NCI-H1694 treated with DMSO at 0.1 percent for 48 hours (cell line): ENCODE measurements at places on chromosomes 6 and 20.

GRCh38 chr6:71676298-71676697 lies 210.1 kb upstream of the RIMS1 start:
- no peak for DNase-seq

DNA sequence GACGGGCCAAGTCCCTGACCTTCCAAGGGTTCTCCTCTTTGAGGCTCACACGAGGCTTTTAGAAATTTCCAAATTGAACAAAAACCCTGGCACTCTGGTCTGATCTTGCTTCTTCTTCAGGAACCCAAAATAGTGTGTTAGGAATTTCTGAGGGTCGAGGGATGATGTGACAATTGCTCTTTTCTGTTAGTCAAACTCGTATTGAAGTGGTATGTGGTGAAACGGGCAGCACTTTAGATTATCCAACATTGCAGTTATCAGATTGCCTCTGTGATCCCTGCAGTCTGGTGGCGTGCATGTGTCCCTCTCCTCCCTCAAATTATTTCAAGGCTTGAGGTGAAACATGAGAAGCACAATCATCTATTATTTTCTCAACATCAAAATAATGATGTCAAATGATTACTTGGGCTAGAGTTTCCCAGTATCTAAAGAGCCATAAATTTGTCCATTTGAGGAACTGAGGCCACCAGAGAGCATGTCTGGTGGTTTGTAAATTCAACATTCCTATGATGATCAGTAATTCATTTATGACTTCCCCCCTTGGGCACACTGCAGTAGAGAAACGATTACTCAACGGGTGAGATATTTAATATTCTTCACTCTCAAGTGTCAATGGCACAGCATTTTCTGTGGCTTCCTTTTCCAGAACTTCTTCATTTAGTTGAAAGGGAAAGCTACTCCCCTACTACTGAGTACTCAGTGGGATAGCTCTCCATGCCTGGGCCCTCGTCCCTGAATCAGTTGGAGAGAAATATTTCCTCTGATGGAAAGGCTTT lies 308.6 kb upstream of the MAP3K7 start:
- DNase-seq = no peak

DNA sequence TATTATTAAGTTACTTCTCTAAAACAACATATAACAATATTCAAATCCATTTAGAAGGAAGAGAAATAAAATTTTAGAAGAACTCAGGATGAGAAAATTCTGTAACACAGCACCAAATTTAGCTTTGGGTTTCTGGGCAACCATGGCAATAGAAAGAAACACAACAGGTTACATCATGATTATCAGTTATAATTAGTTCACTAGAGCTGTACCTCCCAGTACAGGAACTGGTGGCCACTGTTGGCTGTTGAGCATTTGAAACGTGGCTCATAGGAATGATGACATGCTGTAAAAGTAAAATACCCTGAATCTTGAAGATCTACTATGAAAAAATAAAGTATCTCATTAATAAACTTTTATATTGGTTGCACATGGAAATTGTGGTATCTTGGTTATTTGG lies 23.7 kb upstream of the MAP3K4 start:
- no peak for DNase-seq

DNA sequence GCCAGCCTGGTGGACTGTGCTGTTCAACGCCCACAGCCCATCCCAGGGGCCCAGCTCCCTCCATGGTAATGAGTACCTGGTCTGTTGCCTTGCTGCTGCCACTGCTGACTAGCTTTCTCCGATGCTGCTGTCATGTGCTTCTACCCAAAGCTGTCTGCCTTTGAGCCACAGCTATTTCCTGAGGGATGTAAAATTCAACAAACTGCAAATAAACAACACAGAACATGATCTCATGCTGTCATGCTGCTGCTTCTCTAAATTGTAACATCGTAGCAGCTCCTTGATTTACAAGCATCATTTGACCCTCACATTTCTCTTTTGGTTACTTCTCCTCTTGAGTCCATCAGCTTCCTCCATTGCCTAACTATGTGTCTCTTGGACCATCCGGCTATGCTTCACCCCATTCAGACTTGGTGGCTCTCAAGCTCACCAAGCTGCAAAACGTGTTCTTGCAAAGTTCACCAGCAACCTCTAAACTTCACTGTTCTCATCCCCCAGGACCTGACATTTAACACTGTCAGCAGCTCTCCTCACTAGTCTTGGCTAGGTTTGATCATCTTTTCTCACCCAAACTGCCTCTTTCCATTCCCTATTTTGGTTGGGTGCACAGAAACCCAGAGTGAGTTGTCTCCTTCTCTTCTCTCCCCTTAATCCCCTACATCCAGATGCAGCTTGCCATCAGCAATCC lies 54.6 kb downstream of the FYN start:
- no peak for DNase-seq

DNA sequence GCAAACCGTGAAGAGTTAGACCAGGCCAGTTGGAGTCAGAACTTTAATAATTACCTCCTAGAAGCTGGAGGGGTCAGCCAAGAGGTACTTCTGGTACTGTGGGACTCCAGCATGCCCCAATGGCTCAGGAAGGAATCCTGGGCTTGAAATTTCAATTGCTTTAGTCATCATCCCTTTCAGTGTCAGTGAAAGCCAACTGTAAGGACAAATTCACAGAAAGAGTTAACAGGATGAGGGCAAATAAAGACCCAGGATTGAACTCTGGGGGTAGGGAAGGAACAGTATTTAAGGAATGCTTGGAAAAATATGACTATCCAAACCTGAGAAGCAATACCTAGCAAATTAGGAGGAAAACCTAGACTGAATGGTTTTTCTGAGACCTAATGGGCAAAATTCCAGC lies 735.1 kb upstream of the MARCKS start:
- no peak for DNase-seq

DNA sequence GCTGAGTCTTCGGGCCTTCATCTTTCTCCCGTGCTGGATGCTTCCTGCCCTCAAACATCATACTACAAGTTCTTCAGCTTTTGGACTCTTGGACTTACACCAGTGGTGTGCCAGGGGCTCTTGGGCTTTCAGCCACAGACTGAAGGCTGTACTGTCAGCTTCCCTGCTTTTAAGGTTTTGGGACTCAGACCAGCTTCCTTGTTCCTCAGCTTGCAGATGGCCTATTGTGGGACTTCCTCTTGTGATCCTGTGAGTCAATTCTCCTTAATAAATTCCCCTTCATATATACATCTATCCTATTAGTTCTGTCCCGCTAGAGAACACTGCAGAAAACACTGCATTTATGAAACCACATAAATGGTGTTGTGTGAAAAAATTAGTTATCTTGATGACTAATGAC lies 13.9 kb upstream of the BCLAF1 start:
- no peak for DNase-seq

- no peak for DNase-seq
These were observed 110.2 kb downstream of the NFATC2 start for GRCh38 chr20:51432251-51432784.

DNA sequence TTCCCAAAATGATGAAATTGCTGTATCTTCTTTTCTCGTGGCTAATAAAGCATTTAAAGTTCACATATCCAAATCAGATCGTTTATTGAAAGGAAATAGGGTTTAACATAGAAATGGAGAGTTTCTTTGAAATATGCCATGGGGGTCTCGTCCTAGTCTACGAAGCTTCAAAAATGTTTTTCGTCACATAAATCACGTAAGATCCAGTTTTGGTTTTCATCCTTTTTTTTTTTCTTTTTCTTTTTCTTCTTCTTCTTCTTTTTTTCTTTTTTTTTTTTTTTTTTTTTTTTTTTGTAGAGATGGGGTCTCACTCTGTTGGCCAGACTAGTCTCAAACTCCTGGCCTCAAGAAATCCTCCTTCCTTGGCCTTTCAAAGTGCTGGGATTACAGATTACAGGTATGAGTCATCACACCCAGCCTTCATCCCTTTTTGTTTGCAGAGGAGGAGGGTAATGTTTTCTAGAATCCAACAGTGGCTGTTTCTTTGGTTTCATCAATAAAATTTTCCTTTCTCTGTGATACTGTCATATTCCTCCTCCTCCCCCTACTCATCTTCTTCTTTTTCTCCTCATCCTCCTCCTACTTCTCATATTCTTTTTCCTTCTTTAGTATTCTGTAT lies 94.7 kb upstream of the LOC128125822 start:
- DNase-seq = no peak

- DNase-seq = no peak
These were observed 43.9 kb upstream of the CD93 start for GRCh38 chr20:23129891-23130621.

- no peak for DNase-seq
These were observed 294.3 kb downstream of the CDC5L start for GRCh38 chr6:44681761-44682160.

- no peak for DNase-seq
These were observed 33.5 kb upstream of the ADIG start for GRCh38 chr20:38547288-38548085.

- DNase-seq = no peak
These were observed 102.9 kb upstream of the SIRPA start for GRCh38 chr20:1792274-1792673.

DNA sequence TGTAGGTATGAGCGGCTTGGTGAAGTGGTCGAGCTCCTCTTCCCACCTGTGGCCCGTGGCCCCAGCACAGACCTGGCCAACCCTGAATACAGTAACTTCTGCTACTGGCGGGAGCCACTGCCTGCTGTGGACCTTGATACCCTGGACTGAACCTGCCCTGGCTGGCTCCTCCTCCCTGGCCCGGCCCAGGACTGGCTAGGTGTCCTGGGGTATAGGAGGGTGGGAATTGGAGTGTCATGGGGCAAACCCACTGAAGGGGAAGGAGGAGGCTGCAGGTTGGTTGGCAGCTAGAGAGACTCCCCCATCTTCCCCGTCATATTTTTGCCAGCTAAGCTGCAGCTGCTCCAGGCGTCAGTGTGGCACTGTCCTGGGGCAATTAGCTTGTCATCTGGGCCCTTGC lies 7.9 kb downstream of the EMILIN3 start:
- DNase-seq = no peak

GRCh38 chr6:43670623-43670986 lies 17.0 kb downstream of the MRPS18A start:
- DNase-seq = no peak

DNA sequence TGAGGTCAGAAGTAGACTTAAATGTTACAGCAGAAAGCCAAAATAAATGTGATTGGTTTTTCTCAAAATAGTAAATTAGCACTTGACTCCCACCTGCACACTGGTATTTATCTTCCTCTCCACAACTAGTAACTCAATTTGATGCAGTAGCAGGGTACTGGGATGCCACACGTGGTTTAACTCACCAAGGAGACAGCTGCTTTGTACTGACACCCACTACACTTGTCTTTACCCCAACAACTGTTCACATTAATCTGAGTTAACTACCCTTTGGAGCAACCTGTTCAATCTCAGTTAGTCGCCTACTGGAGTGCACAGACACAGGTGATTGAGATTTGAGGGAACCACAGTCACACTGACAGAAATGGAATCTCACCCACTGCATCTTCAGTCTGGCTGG lies 242.1 kb downstream of the PRKN start:
- DNase-seq = no peak

- no peak for DNase-seq
These were observed 109.0 kb downstream of the SULF2 start for GRCh38 chr20:47676219-47676721.

- DNase-seq = no peak
These were observed 5.4 kb upstream of the C20orf204 start for GRCh38 chr20:64030371-64031134.

- no peak for DNase-seq
These were observed 69.1 kb downstream of the TRMT11 start for GRCh38 chr6:126055449-126055848.

DNA sequence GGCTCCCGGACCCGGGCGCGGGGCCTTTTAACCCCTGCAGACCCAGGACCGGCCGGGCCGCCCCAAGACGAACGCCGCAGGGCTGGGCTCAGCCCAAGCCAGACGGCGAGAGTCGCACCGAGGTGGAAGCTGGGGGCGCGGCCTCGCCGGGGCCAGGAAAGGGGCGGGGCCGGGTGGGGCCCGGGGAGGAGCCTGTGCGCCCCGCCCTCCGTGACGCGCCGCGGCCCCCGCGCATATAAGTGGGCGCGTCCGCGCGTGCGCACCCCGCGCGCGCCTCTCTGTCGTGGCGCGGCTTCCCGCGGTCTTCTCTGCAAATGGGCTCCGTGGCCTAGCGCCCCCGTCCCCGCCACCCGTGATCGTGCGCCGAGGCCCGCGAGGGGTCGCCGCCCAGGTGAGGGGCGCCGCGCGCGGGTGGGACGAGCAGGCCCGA lies at the start of gene PPDPF:
Gene PPDPF (plus strand): TSS at position 262 of the 430 bp plus-strand sequence. CDS start 544 bp downstream, outside the sequence.
- peak; percentile 32 for DNase-seq

- no peak for DNase-seq
These were observed 59.7 kb downstream of the SYNJ2 start for GRCh38 chr6:158041370-158041769.

GRCh38 chr6:157773248-157773773 lies 49.7 kb upstream of the SNX9 start:
- no peak for DNase-seq

DNA sequence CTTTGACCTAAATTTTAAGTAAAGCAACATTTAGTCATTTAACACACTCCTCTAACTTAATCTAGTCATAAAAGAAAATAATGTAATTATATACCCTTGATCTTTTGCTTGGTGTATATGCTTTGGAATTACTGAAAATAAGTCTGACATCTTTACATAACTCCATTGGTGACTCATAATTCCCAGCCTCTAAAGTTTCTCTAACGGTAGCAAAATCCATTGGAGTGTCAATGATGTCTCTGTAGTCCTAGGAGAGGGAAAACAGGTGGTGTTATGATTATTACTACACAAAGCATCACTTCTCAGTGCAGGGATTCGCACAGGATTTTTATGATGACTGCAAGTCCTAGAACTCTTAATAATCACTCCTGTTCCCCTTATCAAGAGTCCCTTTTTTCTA lies 80.2 kb downstream of the IRAK1BP1 start:
- no peak for DNase-seq

DNA sequence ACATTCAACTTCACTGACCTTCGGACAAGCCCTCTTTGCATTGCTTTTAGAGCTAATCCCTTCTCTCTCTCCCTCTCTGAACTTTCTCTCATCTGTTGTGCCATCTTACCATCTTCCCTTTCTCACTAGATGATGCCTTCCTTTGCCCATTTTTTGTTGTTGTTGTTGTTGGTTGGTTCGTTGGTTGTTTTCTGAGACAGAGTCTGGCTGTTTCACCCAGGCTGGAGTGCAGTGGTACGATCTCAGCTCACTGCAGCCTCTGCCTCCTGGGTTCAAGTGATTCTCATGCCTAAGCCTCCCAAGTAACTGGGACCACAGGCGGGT lies 18.8 kb downstream of the MAP3K5 start:
- DNase-seq = no peak

DNA sequence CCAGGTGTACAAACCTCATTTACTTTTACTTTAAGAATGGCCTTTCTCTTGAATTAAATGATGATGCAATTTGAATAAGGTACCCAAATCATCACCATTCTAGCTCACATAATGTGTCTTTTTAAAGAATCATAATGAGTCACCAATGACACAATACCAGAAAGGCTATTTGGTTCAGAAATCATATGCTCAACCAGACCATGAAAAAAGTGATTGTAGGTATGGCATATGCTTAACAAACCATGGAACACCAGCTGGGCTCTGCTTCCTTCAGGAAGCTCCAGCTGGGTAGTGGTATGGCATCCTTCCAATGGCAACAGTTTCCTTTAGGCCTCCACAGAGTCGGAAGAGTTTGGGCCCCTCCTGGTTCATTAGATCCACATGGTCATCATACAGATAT lies 128.2 kb downstream of the FRK start:
- DNase-seq = peak; percentile 60
